Right lung (tissue), 10 donors: ENCODE measurements at places on chromosomes 5 and 9. TPM values are rescaled to one million over a fixed set of nuclear protein-coding genes. Genes with fewer than 3 reads are reported as not detected.

The RANBP3L gene
- 1.7 TPM for polyA plus RNA-seq

The TMEM167A gene
- 71.2 TPM for polyA plus RNA-seq

The NUP188 gene
- polyA plus RNA-seq = 66.7 TPM

The SLC25A48 gene
- polyA plus RNA-seq = 0.77 TPM

The DMRT3 gene
- polyA plus RNA-seq = not detected

The DNAI1 gene
- 1.4 TPM for polyA plus RNA-seq

The ABO gene
- polyA plus RNA-seq = 5.2 TPM

The PCDHB2 gene
- polyA plus RNA-seq = 7.6 TPM

The ADAMTSL2 gene
- polyA plus RNA-seq = 6.3 TPM

The S100Z gene
- 0.26 TPM for polyA plus RNA-seq

The GPRIN1 gene
- polyA plus RNA-seq = 0.72 TPM

The PTGS1 gene
- 5.5 TPM for polyA plus RNA-seq

The ST6GALNAC6 gene
- polyA plus RNA-seq = 51.0 TPM
